ENCODE measurements at places on chromosomes 5 and 9. TPM values are rescaled to one million over a fixed set of nuclear protein-coding genes. Genes with fewer than 3 reads are reported as not detected.

The AQP7 gene
- 3.7 TPM for total RNA-seq

The RMND5B gene
- total RNA-seq: 41.8 TPM

The HBEGF gene
- total RNA-seq: 4.7 TPM

GRCh38 chr5:35015063-35015462 is 32.7 kb downstream of the AGXT2 start:
- H3K36me3 ChIP-seq: no peaks in the 10 kb centered on the region
- no peak for DNase-seq
- H3K4me3 ChIP-seq: no peak overlapping the region
- no peak overlapping the region for H3K27ac ChIP-seq

GRCh38 chr9:122134822-122135528 is 24.6 kb downstream of the NDUFA8 start:
- H3K4me1 ChIP-seq: peaks cover 12% of the 10 kb centered on the region
- H3K27me3 ChIP-seq: peaks cover 49% of the 10 kb centered on the region
- no peak overlapping the region for H3K27ac ChIP-seq
- H3K36me3 ChIP-seq: no peaks in the 10 kb centered on the region

Data from type B pancreatic cell (in vitro differentiated cells).